ENCODE measurements at places on chromosomes 7 and 10. TPM values are rescaled to one million over a fixed set of nuclear protein-coding genes. Genes with fewer than 3 reads are reported as not detected.

The LRRN3 gene
- total RNA-seq: not detected

The LRRC61 gene
- total RNA-seq: 8.6 TPM

The DGKB gene
- total RNA-seq: not detected

The PSPH gene
- 41.5 TPM for total RNA-seq

DNA sequence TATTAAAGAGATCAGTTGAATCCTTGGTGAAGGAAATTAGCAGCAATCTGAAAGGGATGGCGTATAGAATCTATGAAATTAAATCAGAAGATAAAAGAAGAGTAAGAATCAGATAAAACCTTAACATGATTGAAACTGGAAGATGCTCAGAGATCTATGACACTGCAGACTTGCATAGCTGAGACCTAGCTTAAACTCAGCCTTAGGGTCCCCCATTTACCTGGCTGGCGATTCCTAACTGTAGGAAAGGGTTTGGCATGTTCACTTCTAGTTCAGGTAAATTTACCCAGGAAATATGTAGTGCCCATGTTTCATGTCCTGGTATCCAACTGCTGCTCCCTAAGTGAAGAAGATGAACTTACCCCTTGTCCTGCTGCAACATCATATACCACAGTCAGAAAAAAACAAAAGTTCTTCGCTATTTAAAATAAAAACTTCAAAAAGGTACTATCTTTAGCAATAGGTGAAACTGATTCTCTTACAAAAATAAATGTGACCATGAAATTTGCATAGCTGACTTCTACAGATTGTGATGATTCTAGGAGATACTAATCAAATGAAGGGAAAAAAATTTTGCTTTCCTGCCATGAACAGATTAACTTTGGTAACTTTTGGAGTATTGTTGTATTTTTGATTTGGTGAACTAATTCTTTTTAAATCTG, 47.8 kb upstream of the TMEM243 start:
- DNase-seq: no peak

GRCh38 chr10:79378383-79378646, 31.0 kb downstream of the PPIF start:
- DNase-seq: no peak

The ACHE gene
- 0.10 TPM for total RNA-seq

The ELOVL3 gene
- total RNA-seq: 0.31 TPM

DNA sequence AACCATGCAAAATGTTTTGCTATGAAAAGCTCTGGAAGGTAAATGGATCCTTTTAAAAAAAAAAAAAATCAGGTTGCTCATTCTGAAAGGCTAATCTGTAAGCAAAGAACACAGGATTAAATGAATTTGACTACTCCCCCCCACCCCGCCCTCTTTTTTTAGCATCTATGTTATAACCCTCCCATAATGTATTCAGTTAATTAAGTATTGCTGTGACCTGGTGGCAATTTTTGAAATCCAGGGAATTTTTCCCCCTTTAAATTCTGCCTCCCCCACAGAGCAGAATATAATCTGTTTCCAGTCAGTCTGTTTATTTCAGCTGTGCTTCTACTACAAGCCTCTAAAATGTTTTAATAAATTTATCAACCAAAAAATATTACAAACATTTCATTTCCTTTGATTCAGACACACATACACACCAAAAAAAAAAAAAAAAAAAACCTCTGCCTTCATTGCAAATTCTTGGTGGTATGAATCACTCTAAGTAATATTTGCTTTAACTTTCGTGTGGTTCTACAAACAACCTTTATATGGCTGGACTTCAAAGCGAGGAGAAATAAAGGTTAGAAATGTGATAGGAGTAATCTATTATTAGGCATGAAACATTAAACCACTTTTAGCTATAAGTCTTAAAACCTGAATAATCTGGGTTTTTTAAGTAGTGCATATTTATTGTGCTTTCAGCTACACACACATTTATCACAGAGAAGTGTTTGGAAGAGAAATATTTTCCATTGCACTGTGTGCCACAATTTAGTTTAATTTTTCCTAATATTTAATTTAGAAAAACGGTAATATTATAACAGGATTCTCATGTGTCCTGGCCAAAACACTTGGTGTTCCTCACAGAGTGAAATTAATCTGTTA, 64.4 kb upstream of the ARID5B start:
- peak; percentile 63 for DNase-seq

The OPN4 gene
- not detected for total RNA-seq

DNA sequence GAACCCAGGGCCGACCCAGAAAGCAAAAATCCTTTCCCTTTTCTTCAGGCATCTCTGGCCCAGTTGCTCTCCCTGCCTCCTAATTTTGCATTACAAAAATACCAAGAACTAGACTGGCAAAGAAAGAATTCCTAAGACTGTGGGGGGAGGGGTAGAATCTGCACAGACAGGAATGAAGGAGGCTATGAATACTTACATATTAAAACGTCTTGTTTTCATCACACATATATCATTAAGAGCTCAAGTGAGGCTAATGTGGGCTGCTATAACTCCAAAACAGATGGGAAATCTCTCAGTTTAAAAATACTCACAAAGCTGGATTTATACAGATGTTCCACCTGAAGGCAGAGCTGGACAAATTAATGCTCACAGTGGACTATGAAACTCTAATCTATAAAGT, 29.2 kb upstream of the MKX start:
- DNase-seq: no peak

DNA sequence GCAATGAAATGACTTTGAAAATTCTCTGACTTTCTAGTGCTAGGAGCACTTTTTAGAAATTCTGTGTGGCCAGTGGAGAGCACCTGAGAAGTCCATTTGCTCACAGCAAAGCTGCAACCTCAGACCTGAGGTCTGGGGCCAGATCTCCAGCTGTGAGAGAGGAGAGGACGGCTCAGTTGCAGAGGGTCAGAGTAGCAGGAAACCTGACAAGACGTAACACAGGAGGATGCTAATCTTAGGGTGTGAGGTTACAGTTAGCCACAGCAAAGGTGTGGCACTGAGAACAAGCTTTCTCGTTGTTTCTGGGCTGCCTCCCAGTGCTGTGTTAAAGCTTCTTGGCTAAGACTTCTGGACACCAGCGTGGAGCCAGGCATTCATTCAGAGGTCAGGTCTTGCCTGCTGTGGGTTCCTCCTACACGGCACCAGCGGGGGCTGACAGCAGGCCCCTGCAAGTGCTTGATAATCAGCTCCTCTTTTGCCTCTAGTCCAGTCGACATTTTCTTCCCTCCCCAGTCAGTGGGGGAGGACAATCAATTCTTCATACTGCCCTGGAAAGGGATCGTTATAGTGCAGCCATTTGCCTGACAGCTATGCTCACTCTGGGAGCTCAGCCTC, 435.4 kb upstream of the DPP6 start:
- no peak for DNase-seq

DNA sequence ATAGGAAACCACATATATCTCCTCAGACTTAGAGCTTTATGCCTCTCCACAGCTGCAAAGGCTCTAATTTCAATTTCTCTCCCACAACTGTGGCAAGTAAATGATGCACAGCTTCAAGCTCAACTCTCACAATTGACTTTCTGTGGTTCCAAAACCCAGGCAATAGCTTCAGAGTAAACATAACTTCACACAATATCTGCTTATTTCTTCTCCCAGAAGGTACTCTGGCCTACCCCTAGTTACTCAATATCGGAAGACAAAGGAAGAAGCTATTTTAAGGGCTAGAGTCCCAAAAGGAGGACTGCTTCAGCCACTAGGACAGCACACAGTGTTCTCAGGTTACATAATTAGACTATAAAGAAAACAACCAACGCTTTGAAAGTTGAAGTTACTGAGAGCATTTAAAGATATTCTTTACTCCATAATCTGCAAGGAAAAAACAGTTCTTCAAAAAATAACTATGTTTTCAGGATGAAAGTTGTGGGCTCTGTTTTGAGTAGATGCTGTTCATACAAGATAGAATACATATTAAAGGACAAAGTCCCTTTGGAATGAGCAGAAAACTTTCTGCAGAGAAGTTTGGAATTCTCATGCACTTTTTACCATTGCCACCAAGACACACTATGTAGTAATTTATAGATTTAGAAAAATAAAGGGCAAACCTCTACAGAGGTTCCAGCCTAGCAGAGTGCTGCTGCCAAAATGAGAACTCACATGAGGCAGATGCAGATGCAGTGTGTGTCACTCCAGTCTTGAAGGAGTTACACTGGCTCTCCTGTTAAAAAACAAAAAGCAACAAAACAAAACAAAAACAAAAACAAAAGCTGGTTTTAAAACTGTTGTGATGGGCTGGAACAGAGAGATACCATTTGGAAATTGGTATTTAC, 81.8 kb downstream of the NT5C2 start:
- no peak for DNase-seq

DNA sequence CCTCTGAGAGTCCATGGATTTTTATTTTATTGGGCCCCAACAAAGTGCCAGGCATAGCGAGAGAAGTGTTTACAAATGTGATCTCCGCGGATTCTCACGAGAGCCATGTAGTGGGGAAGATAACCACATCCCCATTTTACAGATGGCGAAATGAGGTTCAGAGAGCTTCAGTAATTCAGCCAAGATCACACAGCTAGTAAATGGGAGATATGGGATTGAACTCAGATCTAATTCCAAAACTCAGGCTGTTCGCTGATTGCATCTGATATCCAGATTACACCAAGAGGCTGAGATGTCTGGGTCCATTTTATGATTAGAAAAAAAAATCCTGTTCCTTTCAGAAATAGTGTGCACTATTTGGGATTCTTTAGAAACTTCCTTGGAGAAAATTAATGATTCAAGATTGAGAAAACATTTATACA, 1.3 kb downstream of the FAS start:
- DNase-seq: no peak

GRCh38 chr10:92470026-92470425, 103.9 kb downstream of the IDE start:
- DNase-seq: no peak

DNA sequence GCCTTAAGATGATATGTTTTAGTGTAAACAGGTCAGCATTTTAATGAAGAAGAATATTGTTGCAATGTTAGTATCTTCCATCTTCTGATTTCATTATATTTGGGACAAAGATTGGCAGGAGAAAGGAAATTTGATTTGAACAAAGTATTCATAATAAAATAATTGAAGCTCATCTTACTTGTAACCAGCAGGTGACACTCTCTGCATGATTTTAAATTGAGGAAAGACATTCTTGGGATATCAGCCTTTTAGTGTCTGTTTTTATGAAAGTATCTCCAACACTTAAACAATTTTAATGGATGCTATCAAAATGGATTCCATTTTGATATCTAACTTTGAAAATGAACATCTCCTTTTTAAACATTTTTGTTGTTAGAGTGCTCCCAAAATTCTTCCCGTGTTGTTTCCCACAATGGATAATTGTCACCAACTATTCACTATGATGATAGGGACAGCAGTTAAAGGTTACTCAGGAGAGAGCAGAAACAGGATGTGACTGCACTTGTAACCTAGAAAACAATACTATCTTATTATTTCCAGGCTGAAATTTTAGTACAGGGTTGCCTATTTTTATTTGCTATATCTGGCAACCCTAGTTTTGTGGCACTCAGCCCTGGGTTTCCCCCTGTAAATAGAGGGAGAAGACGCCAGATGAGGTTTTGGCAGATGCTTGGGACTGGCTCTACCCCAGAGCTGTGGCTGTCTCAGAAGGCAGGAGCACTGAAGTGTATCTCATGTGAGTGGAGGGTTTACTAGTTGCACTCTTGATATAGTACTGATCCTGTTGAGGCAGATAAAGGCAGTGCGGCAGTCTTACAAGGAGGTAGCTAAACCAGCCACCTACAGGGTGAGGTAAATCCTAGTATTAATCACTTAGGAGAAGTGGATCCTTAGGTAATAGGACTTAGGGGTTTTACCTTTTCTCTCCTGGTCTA, 31.0 kb upstream of the ABCB4 start:
- no peak for DNase-seq

DNA sequence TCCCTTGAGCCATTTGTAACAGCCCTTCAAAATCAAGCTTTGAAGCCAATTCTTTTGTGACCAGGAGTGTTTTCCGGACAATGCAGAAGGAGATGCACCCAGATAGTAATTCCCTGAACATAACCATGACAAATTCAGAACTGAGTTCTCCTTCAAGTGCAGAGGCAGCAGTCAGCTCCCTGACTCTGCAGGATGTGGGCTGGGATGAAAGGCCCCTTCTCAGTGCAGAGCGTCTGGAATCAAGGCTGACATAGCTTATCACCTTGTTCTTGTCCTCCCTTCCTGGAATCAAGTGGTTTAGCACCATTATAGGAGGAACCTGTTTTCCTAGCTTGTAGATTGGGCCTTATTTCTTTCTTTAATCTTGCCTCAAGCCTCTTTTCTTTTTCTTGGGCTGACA, 143.4 kb downstream of the SORCS3 start:
- DNase-seq: no peak

The NXPH1 gene
- not detected for total RNA-seq

- DNase-seq: no peak
These were observed 19.1 kb upstream of the OGDHL start for GRCh38 chr10:49781247-49781646.

GRCh38 chr10:52438119-52438518, 124.0 kb downstream of the DKK1 start:
- DNase-seq: no peak

DNA sequence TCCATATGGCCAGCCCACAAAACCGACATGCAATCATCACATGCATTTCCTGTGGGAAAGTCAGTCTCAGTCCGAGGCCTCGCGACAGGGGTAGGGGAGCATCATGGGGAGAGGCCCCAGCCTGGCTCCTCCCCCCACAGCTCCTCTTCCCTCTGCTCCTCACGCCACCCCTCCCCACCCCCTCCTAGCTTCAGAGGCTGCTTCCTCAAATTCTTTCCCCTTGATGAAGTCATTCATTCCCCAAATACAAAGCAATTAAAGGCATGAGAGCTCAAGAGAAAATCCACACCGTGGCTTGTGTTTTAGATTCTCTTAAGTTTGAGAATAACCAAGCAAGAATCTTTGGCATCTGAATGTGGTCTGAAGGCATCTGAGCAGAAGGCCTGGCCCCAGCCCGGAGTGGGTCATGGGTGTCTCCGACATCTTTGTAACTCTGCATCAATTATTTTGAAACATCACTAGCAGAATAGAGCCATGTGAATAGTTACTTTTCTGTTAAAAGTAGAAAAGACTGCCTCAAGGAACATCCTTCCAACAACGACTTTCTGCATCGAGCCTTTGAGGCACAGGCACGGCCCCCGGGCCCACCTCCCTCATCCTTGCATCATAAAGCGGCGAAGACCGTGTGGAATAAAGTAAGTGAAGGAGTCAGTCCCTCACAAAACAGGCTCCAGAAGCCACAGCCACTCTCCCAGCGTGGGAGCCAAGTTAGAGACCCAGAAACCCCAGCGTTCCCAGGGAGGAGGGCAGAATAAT, 90.9 kb downstream of the DIP2C start:
- no peak for DNase-seq

GRCh38 chr10:87750817-87751216, 67.2 kb downstream of the ATAD1 start:
- DNase-seq: no peak

DNA sequence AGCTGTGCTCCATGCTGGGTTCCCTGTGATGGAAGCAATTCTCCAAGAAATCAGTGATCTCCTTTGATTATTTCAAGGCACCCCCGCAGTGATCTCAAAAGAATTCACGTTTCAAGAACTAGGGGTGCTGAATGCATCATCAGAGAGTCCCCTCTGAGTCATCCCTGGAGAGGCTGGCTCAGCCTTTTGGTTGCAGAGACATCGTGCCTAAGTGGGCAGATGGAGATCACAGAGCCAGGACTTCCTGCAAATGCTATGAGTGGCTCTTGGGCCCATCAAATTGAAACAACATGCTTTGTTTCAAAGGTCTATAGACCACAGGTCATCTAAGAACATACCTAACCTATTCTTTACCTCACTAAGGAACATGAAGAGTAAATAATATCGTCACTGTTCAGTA, 41.5 kb upstream of the PLEKHA1 start:
- DNase-seq: no peak

The MACC1 gene
- total RNA-seq: 7.9 TPM

The SPDYE1 gene
- total RNA-seq: not detected

GRCh38 chr10:124717911-124718741, 26.1 kb downstream of the FAM53B start:
- DNase-seq: peak; percentile 19
